Epithelial cell of alveolus of lung (primary cell): ENCODE measurements at places on chromosomes 4 and X. TPM values are rescaled to one million over a fixed set of nuclear protein-coding genes. Genes with fewer than 3 reads are reported as not detected.

The THOC2 gene
- 26.0 and 35.7 TPM in 2 replicates for total RNA-seq

The MAGEA10 gene
- total RNA-seq = not detected in 2 replicates

The ADH1C gene
- 0.13 and 2.2 TPM in 2 replicates for total RNA-seq

The FRMD7 gene
- not detected in 2 replicates for total RNA-seq
